ENCODE measurements at places on chromosomes 16 and 17. TPM values are rescaled to one million over a fixed set of nuclear protein-coding genes. Genes with fewer than 3 reads are reported as not detected.

Gene MRM1
- total RNA-seq, result 3.9 TPM

DNA sequence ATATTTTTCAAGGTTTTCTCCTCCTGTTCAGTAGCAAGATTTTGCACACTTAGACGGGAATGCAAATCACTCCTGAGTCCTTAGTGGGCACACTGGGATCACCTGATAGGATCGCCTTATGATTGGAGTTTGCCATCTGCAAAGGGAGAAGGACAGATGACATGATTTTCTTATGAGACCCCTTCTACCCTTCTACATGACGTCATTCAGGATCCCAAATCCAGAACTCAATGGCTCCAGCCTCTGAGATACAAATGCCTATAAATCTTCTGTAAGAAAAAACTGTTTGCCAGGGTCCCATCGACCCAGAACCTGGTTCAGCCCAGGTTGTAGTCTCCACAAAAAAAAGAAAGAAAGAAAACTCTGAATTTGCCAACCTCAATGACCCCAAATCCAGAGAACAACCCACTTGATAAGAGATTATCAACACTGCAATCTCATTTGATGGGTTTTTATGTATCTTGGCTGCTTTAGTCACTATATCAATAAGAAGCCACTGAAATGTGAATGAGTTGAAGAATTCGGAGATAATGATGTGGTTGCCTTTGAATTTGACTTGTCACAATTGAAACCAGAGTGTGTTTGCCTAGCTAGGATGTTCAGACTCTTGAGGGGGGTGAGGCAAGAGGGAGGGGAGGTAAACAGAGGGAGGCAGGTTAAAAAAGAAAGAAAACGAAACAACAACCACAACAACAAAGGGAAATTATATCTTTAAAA is 6.7 kb downstream of the ZNF423 start:
- DNase-seq, result no peak

DNA sequence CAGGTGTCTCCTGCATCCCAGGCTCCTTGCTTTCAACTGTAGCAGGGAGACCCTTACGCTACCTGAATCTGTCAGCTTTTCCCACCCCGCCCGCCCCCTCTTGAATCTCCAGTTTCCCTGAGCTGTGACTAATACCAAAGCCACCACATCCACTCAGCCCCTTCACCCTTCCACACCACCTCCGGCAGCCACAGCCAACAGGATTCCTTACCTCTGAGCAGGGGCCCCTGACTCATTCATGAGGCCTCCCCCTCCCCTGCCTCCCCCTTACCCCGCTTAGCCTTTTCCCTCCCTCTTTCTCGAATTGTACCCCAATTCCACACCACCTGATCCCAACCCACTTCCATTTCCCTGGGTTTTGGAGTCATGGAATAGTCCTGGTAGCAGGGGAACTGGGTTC is 2.3 kb downstream of the STX1B start:
- DNase-seq, result no peak

Gene PMFBP1
- total RNA-seq, result under 0.01 TPM

GRCh38 chr17:47915776-47916398 is 19.9 kb downstream of the SP2 start:
- no peak for DNase-seq

DNA sequence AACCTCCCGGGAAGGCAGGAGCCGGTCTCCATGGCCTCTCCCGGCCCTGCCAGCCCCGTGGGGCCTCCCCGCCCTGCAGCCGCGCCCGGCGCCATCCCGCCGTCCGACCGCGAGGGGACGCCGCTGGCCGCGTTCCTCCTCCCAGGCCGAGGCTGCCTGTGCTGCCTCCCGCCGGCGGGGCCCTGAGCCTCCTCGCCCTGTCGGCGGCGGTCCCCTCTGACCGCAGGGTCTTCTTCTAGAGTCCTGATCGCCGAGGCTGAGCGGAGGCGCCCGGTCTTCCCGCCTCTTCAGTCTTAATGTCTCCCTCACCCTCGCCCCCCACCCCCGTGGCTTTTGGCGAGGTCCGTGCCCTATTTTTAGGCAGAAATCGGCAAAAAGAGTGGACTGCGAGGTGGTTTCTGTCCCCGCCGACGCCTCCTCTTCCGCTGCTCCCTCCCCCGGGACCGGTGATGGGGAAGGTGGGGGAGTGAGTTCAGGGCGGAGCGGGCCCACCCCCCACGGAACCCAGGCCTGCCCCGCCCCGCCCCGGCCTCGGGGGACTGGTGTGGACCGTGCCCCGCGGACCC is 794 bp upstream of the CPNE7 start:
- peak; percentile 77 for DNase-seq

GRCh38 chr17:80893604-80894438 is 97.8 kb upstream of the CHMP6 start:
- no peak for DNase-seq

DNA sequence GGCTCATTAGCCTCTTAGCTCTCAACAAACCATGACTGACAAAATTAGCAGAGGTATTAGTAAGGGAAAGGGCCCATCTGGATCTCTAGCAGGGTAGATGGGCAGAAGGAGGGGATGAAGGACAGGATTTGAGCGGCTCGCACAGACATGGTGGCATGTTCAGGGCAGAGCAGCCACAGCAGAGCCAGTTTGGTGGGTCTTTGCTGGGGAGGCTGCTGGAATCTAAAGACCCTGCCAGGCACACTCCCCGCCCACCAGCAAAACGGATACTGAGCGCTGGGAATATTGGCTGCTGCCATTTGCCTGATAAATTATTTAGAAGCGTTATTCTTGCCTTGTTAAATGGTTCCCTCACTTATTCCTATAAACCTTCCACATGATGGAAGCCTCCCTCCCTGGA is 20.7 kb upstream of the NAT9 start:
- no peak for DNase-seq

DNA sequence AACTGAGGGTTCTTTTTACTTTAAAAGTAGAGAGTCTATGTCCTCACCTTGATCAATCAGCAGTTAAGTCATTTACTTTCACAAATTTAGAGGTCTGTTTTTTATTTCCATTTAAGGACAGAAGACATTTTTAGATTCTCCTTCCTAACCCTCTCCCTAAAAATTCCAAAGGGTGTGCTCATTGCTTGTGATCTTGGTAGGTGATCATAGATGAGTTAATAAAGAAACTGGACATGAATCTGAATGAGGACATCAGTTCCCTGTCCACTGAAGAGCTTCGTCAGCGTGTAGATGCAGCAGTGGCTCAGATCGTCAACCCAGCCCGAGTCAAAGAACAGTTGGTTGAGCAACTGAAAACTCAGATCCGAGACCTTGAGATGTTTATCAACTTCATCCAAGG is 8.8 kb downstream of the RUNDC1 start:
- DNase-seq, result no peak

DNA sequence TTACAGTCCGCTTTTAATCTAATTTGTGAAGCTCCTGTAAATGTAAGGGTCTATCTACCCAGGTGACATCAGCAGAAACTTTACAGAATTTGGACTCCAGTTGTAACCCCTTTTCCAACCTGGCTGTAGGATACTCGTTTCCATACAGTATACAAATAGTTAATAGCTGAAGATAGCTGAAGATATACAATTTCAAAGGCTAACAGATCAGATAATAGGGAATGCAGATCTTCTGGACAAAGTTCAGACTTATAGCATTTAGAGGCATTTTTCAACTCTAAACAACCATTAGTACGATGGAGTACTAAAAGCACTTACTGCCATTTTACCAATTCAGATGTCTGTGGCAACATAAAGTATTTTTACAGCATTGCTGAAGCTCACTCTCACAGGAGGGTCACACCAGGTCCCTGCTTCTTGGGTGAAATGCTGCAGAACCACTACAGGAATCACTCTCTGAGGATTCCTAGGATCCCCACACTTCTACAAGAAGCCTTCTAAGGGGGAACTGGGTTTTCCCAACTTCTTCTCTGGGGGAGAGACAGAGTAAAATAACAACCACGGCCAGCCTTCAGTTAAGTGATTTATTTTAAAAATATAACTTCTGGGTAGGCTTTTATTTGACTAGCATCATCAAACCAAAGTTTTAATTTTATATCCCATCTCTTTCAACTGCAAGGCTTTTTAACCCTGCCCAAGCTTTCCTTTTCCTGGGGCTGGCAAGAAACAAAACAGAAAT is 2.9 kb downstream of the VEZF1 start:
- peak; percentile 63 for DNase-seq

Gene LDHD
- 0.64 TPM for total RNA-seq

DNA sequence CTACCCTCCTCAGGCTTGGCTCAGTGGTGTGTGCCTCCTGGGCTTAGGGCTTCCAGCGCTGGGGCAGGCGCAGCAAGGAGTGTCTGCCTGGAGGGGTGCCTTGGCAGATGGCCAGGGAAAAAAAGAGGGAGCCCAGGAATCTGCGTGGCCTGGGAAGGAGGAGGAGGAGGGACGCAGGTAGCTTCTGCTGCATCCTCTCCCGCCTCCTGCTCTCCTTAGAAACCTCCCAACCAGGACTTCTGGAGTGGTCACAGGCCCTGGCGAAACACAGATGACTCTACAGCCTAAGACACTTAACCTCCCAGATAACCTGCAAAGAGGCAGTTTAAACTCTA is 7.3 kb upstream of the BCAR1 start:
- no peak for DNase-seq

Gene ITGB3
- 95.0 TPM for total RNA-seq

DNA sequence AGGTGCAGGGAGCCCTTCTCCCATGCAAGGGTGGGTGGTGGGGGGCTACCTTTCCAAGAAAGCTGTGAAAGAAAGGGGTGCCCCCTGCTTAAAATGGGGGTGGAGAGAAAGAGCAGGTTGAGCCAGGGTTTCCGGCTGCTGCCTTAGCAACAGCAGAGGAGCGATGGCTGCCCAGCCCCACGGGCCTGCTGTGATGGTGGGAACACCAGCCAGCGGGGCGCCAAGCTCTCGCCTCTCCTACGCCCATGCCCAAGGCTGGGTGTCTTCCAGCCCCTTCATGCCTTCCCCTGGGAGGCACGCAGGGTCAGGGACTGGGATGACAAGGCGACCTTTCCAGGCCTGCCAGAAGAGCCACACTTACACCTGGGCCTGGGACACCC is 3.0 kb downstream of the FMNL1 start:
- no peak for DNase-seq

Gene TBC1D3I
- total RNA-seq, result 0.97 TPM

Gene C16orf86
- 1.3 TPM for total RNA-seq

GRCh38 chr17:61404663-61404912 is 4.9 kb downstream of the TBX2 start:
- DNase-seq, result no peak

Gene KRTAP17-1
- not detected for total RNA-seq

DNA sequence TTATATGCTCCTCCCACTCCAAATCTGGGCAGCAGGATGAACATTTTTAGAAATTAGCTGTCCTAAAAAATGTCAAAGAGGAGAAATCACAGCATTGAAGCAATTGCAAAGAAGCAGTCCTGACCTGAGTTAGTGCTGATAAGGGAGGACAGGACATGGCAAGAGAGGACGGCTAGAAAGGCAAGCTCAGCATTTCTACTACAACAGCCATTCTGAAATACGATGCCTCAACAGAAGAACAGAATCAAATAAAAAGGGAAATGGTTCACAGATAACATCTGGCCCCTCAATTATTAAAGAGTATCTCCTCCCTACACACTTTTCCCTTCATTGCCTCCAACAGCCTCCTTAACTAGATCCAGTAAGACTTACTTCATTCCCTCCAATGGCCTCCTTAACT is 18.3 kb downstream of the VPS53 start:
- peak; percentile 36 for DNase-seq

DNA sequence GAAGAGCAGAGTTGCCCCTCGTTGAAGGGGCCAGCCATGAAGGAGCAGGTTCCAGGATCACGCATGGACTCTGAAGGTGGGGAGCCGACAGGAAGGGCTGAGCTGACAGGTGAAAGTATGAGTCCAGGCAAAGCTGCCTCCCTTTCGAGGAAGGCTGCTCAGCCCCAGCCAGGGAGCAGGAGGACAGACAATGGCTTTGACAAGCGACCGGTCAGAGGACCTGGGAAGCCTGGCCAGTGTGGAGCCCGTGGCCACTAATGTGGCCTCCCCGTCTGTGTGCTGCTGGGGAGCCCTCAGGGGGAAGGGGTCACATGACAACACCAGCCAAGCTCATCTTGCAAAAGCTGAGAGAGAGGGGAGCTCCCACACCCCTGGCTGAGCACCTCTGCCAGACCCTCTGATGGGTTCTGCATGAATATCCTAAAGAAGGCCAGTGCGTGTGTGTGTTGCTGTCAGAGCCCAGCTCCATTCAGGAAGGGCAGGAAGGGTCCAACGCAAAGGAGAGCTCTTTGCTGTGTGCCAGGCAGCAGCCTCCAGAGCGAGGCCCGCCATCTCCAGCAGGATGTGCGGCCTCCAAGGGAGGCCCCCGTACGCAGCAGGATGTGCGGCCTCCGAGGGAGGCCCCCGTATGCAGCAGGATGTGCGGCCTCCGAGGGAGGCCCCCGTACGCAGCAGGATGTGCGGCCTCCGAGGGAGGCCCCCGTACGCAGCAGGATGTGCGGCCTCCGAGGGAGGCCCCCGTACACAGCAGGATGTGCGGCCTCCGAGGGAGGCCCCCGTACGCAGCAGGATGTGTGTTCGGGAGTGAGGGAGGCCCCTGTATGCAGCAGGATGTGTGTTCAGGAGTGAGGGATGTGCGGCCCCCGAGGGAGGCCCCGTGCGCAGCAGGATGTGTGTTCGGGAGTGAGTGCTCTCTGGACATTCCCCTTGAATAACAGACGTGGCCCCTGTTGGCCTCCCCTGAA is 102.1 kb upstream of the CHMP6 start:
- no peak for DNase-seq

Gene IGSF6
- not detected for total RNA-seq

- no peak for DNase-seq
Measured at GRCh38 chr16:5461574-5461973, 364.0 kb upstream of the EEF2KMT start.

Gene FNDC8
- total RNA-seq, result not detected

GRCh38 chr16:3030222-3031212 is 6.2 kb downstream of the BICDL2 start:
- no peak for DNase-seq

GRCh38 chr16:72985148-72985941 is 62.6 kb downstream of the ZFHX3 start:
- DNase-seq, result peak; percentile 78

Gene KRT222
- not detected for total RNA-seq

GRCh38 chr17:7782240-7782639 is 51.8 kb upstream of the KDM6B start:
- peak; percentile 77 for DNase-seq

GRCh38 chr17:13036751-13037150 is 18.9 kb upstream of the ELAC2 start:
- no peak for DNase-seq

Measured in fibroblast of villous mesenchyme (primary cell).